ENCODE measurements at places on chromosomes 11 and 22.

GRCh38 chr11:74937696-74938475, 11.0 kb downstream of the XRRA1 start:
- no peak for DNase-seq

- DNase-seq = no peak
Measured at GRCh38 chr22:38863531-38864131, 8.4 kb downstream of the CBX6 start.

GRCh38 chr22:24593836-24594568, 1.1 kb upstream of the LRRC75B start:
- no peak for DNase-seq

DNA sequence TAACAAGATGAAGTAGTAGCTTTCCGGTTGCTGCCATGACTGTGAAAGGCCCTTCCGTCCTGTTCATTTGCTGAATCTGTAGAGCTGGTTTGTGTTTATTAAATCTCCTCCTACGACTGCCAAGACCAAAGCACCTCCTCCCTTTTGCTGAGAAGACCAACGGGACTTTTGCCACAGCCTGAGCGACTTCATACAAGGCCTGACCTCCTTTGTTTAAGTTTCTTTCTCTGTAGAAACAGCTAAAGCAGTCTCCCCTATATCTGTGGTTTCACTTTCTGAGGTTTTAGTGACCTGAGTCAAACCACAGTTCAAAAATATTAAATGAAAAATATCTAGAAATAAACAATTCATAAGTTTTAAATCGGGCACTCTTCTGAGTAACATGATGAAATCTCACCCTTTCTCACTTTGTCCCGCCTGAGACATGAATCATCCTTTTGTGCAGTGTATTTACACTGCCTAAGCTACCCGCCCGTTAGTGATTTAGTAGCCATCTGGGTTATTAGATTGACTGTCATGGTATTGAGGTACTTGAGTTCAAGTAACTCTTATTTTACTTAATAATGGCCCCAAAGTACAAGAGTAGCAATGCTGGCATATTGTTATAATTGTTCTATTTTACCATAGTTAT, 119.1 kb upstream of the LRRC4C start:
- no peak for DNase-seq

DNA sequence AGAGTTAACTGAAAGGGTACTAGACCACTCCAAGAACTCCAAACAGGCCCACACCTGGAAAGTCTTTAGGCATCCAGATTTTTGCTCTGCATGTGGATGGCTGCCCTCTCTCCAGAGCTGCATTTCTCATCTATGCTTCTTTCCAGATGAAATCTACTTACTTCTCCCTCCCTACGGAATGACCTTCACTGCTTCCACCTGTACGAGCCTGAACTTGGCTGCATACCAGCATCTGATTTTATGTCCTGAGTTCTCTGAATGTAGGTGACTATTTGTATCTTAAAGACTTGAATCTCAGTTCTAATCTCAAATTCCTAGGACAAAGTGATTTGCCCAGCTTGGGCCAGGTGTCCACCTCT, 13.3 kb downstream of the CELF1 start:
- no peak for DNase-seq

DNA sequence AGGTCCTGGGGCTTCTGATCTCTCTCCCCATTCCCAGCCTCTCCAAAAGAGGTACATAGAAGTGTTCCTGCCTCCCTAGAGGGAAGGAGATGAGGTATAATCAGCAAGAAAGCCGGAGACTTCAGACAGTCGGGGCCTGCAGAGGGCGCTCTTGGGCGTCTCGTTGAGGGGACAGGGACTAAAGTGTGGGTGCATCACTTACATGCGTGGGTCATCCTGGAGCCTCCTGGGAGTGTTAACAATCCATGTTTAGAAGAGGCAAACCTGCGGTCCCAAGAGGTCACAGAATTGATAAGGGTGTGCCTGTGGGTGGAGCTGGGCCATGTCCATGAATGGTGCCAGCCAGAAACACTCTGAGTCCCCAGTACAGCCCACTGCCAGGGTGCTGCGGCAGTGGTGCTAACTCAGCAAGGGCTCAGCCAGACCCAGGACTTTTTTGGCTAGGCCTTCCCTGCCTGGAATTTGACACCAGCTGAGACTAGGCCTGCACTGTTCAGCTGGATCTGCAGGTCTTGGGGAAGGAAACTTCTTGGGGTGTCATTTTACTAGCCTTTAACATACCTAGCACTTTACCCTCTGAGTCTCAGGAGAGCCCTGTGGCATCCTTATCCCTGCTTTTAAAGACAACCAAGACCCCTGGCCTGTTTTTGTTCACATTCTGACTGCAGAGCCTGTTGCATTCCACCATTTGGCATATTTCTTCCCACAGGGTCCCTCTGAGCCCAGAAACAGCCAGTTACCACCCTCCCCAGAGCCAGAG, 5.5 kb downstream of the YDJC start:
- no peak for DNase-seq

DNA sequence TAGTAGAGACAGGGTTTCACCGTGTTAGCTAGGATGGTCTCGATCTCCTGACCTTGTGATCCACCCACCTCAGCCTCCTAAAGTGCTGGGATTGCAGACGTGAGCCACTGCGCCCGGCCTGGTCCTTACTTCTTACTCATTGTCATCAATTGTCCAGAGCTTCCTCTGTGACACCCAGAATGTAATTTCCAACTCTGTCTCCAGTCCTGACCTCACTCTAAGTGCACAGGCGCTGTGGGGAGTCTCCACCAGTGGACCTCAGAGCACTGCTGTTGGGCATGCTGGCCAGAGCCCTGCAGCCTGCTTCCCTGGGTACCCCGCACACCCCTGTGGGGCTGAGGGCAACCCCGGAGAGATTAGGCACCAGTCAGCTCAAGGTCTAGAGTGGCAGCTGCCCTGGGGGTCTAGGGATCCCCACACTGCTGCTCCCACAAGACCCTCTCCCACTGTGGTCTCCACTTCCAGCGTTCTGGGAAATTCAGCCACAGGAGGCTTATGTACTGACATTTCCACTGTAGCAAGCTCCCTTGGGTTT, 1140.3 kb downstream of the TBC1D22A start:
- DNase-seq = no peak

DNA sequence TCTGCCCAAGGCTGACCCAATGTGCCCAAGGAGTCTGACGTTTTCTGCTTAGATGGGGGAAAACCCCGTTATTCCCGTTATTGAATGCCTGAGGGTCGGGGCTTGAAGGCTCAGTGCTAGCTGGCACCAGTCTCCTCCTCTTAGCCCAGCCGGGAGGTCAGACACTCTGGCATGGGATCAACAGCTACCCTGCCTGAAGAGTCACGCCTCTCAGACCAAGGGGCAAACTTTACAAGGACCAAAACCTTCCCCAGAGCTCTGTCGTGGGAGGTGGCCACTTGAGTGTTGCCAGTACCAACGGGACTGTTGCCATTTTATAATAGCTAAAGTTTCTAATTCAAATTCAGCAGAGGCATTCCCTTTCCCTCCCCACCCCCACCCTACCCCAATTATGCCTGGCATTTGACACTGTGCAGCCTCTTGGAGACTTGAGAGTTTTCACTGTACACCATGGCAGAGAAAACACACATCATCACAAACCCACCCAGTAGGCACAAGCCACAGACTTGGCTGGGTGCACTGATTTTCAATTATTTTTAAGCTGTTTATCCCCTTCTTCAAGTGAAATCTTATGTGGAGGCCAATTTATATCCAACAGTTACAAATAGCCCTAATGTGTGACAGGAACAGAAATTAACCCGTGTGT, 137.5 kb upstream of the SYT13 start:
- no peak for DNase-seq

DNA sequence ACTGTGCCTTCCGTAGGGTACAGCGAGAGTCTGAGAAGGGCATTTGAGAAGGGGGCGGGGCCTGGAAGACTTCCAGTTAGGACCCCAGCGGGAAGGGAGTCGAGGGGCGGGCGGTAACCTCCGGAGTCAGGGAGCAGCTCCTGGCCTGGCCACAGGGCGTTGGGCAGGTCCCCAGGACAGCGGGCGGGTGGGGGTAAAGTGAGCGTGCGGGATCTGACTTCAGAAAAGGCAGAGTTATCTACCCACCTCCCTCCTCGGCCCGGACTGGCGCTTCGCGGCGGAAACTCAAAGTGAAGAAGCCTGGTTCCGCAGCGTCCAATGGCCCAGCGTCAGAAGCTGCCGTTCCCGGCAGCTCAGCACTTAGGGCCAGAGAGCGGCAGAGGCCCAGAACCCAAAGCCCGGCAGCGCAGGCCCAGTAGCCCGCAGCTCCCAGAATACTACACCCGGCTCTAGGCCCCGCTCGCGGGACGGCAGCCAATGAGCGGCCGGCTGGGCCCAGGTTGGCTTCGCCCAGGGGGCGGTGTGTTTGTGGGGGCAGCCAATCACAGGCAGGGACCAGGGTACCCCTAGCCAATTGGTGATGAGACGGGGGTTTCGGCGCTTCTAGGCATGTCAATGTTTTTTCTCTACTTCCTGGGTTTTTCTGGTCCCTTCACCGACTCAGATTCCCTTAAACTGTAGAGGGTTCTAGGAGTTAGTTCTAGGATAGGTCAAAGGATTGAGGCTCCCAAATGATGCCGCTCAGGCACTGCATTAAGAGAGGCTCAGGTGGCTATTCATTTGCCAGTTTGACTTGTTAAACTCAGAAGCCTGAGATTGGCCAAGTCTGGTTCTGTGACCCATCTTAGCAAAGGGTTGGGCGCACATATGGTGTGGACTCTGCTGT, at the start of gene TRIM68:
Gene TRIM68, minus strand, starts transcription at position 451 of the 886 bp plus-strand sequence. CDS start 2,727 bp downstream, outside the sequence.
- peak; percentile 88 for DNase-seq

DNA sequence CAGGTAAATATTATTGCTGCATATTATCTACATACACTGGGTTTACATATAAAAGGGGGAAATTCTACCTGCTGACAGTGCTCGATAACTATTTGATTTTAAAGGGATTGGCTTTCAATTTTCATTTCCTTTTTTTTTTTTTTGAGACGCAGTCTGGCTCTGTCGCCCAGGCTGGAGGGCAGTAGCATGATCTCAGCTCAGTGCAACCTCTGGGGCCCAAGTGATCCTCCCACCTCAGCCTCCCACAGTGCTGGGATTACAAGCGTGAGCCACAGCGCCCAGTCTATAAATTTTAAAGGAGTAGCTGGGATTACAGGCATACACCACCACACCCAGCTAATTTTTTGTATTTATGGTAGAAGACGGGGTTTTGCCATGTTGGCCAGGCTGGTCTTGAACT, 3.2 kb upstream of the PCF11 start:
- no peak for DNase-seq

- DNase-seq = no peak
Measured at GRCh38 chr22:43465291-43466015, 53.6 kb downstream of the MPPED1 start.

GRCh38 chr11:12192794-12193514, 82.6 kb downstream of the MICAL2 start:
- no peak for DNase-seq

DNA sequence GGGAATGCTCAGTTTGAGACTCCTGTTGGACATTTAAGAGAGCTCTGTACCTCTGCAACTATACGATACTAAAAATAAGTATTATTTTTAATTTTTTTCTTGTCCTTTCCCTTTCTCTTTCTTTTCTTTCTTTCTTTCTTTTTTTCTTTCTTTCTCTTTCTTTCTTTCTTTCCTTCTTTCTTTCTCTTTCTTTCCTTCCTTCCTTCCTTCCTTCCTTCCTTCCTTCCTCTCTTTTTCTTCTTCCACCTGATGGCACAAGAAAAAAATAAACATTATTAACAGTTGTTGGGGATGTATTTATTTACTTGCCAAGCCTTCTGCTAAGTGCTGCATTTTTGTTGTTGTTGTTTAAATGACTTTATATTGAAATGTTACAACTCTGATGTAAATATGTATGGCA, 39.5 kb downstream of the GRAMD1B start:
- no peak for DNase-seq

DNA sequence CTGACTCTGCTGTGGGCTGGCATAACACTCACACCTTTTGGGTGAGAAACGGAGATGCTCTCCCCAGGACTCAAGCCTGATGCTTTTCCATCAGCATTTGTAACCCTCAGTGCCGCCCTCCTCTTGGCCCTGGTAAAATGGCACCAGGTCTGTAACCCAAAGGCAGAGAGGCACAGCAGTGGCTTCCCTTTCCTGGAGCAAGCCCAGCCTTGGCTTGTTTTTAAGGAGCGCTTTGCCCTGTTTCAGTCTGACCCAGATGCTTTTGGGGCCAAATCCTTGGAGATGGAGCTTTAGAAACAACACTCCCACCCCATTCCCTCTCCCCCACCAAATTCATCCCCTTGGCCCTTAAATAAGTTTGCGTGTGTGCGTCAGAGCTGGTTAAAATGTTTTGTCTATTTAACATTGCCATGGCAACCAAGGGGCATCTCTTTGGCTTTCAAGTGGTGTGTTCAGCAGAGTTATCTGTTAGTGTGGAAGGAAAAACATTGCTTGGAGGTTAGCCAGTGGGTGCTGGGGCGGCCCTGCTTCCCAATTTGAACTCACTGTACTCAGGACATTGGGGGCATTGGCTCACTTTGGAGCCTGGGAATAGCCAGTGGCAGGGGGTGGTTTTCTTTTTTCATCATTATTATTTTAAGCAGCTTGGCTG, 134.1 kb downstream of the NAV2 start:
- DNase-seq = no peak

DNA sequence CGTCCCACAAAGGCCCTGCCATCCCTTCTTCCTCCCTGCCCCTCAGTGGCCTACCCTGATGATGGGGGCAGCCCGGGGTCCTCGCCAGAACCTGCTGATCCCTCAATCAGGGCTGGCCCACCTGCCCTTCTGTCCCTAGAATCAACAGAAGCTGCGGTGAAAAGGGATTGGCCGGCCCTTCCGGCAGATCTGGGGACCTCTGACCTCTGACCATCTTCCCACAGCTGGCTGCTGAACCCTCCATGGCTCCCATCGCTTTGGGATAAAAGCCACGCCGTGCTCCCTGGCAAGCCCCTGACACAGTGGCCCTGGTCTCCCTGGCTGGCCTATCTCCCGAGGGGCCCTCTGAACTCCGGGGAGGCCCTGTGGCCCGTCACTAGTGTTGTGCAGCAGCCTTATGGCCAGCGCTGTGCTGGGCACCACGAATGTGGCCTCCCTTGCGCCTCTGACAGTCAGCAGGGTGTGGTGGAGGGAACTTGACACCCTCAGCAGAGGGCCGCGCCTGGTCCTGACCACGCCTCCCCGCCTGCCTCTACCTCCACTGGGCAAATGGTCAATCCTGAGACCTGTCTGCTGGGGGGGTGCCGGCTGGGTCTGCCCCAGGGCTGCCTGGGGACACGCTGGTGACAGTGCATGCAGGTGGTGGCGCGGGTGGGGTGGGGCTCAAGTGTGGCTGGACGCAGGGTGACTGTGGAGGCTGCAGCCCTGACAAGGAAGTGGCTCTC, 58.0 kb upstream of the TTLL12 start:
- no peak for DNase-seq

DNA sequence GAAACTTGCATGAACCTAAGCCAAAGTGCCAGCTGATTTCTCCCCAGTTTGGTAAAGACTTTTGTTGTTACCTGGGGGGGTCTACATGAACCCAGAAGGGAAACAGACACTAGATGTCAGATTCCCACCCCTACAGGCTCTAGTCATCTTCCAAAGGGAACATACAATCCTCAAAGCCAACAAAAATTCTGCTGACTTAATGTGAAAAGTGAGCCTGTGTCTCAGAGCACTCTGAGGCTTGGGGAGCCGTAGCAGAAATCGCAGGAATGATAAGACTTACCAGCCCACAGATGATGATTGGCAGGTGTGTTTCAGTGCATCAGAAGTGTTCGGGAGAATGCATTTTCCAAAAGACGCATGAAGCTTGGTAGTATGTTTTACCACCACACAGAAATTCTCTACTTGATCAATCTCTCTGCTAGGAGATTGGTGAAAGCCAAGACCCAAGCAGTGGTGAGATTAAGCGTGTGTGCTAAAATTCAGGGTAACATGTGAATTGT, 187.1 kb downstream of the DBX1 start:
- no peak for DNase-seq

GRCh38 chr11:8930456-8931175, 2.1 kb downstream of the C11orf16 start:
- no peak for DNase-seq

GRCh38 chr11:70577948-70578347, 179.6 kb downstream of the CTTN start:
- DNase-seq = no peak
